ENCODE measurements at places on chromosomes 2 and 18.

DNA sequence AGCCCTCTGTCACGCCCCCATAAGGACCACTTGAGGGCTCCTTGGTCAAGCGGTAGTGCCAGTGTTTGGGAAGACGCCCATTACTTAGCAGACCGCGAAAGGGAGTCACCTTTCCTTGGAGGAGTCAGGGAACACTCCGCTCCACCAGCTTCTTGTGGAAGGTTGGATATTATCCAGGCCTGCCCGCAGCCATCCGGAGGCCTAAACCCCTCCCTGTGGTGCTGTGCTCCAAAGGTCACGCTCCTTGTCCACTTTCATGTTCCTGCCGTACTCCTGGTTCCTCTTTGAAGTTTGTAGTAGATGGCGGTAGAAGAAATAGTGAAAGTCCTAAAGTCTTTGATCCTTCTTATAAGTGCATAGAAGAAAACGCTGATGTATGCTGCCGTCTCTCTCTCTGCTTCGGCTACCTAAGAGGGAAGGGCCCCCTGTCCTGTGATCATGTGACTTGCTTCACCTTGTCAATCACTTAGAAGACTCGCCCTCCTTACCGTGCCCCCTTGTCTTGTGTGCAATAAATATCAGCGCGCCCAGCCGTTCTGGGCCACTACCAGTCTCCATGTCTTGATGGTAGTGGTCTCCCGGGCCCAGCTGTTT lies 1.7 kb upstream of the CATIP start:
- no peak for DNase-seq

DNA sequence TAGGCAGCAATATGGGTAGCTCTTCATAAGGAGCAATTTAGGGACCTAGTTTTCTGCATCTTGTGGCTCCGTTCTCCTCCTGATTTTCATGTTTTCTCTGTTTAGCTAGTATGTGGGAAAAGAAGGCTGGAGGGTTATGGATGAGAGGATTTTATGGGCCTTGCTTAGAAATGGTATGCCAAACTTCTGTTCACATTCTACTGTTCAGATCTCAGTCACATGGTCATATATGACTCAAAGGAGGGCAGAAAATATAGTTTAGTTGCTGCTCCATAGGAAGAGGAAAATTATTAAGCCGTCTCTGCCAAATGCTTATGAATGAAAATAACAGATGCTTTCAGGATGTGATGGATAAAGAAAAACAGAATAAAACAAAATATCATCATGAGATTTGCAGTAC lies 361.8 kb upstream of the CWC22 start:
- no peak for DNase-seq

DNA sequence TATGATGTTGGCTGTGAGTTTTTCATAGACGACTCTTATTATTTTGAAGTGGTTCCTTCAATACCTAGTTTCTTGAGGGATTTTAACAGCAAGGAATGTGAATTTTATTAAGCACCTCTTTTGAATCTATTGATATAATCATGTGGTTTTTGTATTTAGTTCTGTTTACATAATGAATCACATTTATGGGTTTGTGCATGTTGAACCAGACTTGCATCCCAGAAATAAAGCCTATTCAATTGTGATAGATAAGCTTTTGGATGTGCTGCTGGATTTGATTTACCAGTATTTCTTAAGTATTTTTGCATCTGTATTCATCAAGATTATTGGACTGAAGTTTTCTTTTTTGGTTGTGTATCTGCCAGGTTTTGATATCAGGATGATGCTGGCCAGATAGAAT lies 131.6 kb upstream of the SCN7A start:
- no peak for DNase-seq

DNA sequence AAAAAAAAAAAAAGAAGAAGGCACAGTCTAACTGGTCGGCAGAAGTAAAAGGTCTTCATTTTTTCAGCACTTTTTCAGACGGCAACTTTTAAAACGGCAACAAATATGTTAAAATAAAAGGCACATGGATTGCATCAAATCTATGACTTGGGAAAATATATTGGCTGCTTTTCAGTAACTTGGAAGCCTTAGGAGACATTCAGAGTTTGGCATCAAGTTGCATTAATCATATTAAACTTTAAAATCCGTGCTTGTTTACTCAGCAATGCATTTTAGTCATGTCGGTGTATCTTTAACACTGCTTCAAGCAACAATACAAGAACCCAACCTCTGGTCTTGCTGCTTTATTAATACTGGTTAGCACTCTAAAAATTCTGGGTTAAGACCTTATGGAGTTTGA lies 111.1 kb downstream of the MEP1B start:
- DNase-seq, result no peak

DNA sequence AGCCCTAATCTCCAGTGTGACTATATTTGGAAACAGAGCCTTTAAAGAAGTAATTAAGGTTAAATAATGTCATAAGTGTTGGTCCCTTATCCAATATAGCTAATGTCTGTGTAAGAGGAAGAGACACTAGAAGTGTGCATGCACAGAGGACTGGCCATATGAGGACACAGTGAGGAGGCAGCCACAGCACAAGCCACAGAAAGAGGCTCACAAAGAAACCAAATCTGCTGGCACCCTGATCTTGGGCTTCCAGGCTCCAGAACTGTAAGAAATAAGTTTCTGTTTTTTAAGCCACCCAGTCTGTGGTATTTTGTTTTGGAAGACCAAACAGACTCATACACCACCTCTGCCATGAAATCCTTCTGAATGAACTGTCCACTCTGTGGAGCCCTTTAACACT lies 186.4 kb upstream of the SLC39A10 start:
- no peak for DNase-seq

- DNase-seq, result no peak
Measured at GRCh38 chr2:11329776-11330175, 14.7 kb downstream of the ROCK2 start.

GRCh38 chr2:230913406-230914143 lies 11.5 kb downstream of the GPR55 start:
- DNase-seq, result no peak

DNA sequence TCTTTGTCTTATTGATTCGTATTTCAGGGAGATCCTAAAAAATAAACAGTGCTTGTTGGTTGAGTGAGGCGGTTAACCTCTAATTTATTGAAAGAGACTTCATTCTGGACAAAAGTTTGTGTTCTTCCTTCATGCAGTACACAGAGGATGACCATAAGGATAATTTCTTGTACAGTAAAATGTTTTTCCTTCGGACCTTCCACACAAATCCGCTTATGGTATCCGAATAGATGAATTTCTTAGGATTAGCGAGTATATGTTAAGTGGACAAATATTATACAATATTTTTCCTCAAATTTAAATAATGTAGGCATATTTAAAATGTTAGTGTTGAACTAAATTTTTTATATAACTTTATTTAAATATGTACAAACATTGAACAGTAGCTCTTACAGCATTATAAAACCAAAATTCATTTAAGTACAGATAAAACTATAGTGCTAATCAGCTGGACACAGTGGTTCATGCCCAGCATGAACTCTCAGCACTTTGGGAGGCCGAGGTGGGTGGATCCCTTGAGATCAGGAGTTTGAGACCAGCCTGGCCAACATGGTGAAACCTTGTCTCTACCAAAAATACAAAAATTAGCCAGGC lies 84.4 kb downstream of the LPIN1 start:
- no peak for DNase-seq

DNA sequence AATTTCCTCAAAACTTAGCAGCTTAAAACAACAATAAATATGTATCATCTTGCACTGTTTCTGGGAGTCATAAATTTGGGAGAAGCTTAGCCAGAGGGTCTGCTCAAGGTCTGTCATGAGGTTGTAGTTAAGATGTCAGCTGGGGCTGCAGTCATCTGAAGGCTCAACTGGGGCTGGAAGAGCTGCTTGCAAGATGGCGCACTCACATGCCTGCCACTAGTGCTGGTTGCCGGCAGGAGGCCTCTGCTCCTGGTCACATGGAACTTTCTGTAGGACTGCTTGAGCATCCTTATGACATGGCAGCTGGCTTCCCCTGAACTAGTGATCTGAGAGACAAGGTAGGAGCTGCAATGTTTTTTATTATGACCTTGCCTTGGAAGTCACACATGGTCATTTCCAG lies 215.5 kb upstream of the HAAO start:
- no peak for DNase-seq

- no peak for DNase-seq
Measured at GRCh38 chr2:69434753-69435152, 2.5 kb downstream of the NFU1 start.

- no peak for DNase-seq
Measured at GRCh38 chr2:215796140-215796855, 217.1 kb downstream of the MREG start.
